ENCODE measurements at places on chromosomes 1 and 21.

GRCh38 chr1:228742281-228742860 is 7.1 kb downstream of the RHOU start:
- no peak for DNase-seq

GRCh38 chr1:231983588-231984193 is 357.1 kb downstream of the DISC1 start:
- no peak for DNase-seq

- no peak for DNase-seq
These were observed 57.9 kb upstream of the CR2 start for GRCh38 chr1:207396168-207396746.

- DNase-seq, result no peak
These were observed 24.8 kb downstream of the CCSAP start for GRCh38 chr1:229318056-229318455.

- no peak for DNase-seq
These were observed 9.0 kb downstream of the ITPKB start for GRCh38 chr1:226730071-226730470.

DNA sequence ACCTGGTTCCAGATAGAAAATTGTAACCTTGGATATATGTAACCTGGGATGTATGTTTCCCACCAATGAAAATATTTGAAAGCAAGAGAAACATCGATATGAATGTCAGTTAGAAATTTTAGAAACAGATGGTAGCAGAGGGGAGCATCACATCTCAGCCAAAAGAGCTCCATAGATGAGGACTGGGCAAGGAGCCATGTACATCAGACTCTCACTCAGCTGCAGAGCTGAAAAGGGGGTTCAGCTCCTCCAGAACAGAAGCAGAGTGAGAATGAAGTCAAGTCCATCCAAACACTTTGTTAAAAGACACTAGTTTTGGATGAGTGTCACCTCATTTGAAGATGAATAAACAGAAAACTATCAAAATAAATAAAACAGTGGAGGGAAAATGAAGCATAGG is 202.4 kb downstream of the HMCN1 start:
- DNase-seq, result no peak

GRCh38 chr1:151820940-151821339 is 10.7 kb downstream of the RORC start:
- no peak for DNase-seq

GRCh38 chr1:226823643-226824042 is 46.8 kb upstream of the PSEN2 start:
- DNase-seq, result no peak

GRCh38 chr1:156912861-156913808 is 7.3 kb upstream of the LRRC71 start:
- DNase-seq, result no peak

DNA sequence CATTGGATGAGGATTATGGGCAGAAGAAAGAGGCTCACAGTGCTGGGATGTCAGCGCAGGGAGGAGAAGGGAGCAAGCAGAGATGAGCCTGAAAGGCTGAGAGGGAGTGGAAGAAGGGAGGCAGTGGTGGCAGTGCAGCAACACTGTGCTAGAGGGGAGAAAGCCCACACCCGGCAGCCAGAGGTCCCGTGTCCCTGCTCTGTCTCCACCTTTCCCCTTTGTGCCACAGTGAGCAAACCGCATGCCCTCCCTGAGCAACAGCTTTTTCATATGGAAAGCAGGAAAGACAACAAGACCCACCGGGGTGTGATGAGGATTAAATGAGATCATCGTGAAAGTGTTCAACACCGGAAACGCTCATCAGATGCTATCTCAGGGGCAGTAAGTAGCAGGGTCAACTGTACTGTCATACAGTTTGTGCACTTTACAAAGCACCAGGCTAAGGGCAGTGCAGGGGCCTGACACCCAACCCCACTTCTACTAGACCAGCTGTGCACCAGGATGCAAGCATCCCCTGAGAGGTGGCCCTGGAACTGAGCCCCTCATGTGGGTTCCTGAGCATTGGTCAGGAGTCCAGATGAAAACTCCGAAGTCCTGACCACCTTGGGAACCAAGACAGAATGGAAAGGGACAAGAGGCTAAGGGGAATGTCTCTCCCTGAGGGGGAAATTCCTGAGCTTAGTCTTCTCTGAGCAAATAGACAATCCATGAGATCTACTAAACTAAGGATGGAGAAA is 9.1 kb downstream of the NHLH1 start:
- no peak for DNase-seq

DNA sequence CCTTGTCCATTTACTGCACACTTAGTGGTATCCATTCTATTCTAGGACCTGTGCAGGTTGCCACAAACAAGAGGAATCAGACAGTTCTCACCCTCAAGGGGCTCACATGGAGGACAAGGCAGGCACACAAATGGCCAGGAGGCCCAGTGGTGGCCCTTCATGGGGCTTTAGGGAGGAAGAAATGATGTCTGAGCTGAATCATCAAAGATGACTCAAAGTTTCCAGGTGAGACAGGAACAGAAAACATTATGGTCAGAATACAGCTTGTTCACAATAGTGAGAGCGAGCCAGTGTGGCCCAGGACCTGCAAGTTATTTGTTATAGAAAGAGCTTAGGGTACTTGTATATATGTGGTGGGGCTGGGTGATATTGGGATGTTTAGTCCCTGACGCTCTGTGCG is 26.4 kb downstream of the SHISAL2A start:
- no peak for DNase-seq

DNA sequence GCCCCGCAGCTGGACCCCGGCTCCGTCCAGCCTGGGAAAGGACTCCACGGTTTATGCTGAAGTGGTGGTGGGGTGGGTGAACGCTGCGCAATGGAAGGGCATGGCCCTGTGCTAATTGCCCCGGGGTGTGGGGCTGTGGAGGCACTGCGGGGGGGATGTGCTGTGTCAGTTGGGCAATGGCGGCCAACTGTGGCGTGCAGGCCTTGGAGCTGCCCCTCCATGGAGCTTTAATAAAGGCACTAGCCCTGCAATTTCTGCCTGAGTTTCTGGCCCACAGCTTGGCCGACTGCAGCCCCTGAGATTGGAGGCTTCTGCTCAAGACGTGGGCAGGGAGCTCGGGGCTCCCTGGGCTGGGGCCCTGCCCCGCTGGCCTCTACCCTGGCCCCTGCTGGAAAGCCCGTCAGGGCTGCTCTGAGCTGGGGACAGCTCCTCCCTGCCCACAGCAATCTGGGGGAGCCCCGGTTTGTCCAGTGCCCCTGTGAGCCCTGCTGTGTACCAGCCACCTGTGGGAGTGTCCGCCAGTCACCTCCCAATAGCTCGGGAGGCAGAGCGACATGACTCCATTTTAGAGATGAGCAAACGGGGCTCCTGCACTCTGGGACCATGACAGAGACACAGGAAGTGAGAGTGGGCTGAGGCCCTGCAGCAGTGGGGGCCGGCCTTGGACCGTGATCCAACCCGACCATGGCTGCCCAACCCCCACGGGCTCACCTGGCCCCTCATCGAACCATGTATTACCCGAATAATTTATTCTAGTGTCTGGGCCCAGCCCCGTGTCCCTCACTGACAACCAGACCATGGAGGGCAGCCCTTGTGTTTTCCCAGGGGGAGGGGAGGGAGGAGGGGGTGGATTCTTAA is 8.7 kb upstream of the TNFRSF14 start:
- no peak for DNase-seq

GRCh38 chr1:983798-984475 is 2.0 kb upstream of the PERM1 start:
- DNase-seq, result no peak

- DNase-seq, result no peak
These were observed 64.0 kb upstream of the ZNF281 start for GRCh38 chr1:200473698-200474371.

- DNase-seq, result no peak
These were observed 12.6 kb downstream of the TINAGL1 start for GRCh38 chr1:31588751-31589515.

GRCh38 chr1:65429806-65430205 is 9.3 kb downstream of the LEPR start:
- DNase-seq, result no peak

DNA sequence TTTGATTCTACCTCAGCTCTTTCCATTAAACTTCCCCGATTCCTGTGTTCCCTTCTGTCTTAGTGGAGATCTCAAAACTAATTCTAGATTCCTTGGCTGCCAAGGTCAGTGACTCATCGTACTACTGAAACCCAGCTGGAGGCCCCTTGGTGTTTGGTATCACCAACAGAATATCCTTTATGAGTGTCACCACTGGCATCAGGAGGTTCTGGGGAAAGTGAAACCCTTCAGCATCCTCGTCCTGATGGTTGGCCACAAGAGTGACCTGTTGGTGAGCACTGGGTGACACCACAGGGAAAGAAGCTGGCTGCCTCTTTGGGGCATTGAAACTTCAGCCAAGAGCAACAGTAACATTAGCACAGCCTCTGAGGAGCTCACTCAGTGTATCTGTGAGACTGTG is 9.6 kb downstream of the RAB42 start:
- no peak for DNase-seq

- DNase-seq, result no peak
These were observed at the start of gene NMNAT2 for GRCh38 chr1:183417772-183418491. NMNAT2 (minus strand) TSS chr1:183418380; CDS start chr1:183418267, 113 bp downstream.

DNA sequence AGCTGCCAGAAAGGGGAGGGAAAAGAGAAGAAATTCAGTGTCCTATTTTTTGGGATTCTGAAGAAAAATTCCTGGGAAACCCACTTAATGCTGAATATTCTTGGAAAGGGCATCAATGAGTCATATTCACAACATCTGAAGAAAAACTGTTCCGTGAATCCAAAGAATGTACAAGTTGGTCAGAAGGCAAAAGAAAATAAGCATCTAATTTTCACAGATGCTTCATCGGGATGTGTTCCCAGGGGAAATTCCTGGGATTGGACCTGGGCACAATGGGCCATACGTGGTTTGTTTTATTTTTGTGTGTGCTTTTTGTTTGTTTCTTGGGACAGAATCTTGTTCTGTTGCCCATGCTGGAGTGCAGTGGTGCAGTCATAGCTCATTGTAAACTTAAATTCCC is 112.2 kb downstream of the MAP3K21 start:
- DNase-seq, result no peak

GRCh38 chr1:93753791-93754763 is 72.4 kb upstream of the BCAR3 start:
- no peak for DNase-seq

DNA sequence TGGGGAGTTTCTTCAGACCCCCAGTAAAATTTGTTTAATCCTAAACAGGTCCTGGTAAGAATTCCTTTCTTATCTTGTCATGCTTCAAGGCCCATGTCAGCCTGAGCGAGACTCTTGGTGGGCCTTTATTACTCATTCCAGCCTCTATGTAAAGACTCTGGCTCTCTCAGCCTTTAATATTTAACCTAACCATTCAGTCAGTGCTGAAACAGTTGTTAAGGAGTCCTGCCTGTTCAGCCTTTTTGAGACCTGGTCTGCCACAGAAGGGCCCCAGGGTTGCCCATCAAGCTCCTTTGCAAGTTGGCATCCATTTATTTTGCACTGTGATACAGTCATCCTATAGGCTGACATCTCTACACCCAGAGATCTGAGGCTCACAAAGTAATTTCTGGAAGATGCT is 107.7 kb upstream of the VANGL1 start:
- no peak for DNase-seq

- no peak for DNase-seq
These were observed 18.9 kb upstream of the SCAF4 start for GRCh38 chr21:31750843-31751242.

DNA sequence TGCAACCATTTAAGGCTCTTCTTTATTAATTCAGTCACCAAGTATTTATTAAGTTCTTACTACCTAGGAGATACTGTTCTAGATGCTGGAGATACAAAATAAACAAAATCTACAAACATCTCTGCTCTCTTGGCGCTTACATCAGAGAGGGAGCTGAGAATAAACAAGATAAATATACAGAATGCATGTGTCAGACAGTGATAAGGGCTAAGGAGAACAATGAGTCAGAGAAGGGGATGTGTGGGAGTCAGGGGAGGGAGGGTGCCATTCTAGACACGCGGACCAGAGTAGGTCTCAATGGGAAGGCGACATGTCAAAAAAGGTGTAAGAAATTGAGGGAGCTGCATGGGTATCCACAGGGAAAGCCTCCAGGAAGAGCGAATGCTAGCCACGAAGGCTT is 393.2 kb downstream of the RWDD3 start:
- DNase-seq, result no peak

GRCh38 chr21:43361493-43362296 is 65.2 kb downstream of the SIK1 start:
- DNase-seq, result no peak

DNA sequence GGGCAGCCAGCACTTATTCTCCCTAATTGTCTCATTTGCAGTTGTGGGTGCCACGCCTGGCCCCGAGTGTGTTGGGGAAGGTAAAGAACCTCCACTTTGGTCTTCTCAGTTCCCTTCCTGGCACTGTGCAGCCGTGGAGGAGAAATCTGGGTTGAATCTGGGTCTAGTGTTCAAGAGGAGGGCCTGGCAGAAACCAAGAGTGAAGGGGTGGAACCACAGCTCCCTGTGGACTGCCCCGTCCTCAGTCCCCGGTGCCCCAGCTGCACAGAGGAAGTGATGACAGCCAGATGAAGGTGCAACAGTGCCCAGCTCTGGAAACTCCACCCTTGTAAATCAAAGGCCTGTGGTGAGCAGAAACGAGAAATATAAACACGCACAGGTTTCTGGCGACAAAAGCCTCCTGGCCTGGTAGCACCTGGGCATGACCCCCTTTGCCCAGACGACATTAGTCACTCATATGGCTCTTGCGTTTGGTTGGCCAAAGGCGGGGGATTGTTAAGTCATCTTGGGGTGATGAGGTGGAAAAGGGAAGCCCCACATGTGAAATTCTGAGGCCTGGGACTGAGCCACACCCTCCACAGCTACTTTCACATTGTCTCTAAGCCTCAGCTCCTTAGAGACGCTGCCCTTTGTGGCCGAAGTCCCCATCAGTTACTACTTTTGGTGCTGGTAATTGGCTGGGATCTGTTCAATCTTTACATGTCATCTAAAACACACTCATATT is 4.2 kb upstream of the ECE1 start:
- no peak for DNase-seq

DNA sequence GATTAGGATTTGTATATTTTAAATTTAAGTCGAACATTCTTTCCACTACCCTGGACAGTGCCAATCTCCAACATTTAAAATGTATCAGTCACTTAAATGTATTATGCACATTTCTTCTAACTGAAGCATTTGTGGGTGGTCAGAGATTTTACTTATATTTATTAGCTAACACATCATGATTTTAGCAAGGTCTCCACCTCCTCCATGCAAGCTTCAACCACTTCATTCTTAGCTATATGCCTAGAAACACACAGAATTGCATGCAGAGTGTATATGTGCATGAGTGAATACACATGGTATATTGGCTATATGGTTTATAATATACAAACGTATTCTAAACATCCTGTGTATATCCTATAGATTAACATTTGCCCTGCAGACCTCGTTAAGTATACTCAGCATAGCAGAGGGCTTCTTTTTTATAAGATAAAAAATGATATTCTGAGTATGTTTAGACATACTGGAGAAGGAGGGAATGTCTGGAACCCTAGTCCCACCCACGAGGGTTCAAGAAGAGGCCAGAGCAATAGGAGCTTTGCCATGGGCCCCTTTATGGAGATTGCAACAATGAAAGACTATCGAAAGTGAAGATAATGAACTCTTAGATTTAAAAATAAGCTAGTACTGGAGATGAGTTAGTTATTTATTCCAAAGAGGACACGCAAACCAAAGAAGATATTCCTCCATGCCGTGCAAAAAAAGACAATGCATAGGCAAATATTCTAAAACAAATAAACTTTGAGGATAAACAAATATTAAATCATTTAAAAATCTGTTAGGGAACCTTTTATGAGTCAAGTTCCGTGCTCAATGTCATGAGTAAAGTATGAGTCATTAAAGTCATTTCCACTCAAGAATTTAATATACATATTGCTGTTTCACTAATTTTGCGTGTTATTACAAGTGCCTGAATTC is 480.4 kb downstream of the SIPA1L2 start:
- no peak for DNase-seq

- DNase-seq, result no peak
These were observed at the start of gene ADGRL4 for GRCh38 chr1:79006564-79006963. ADGRL4 (minus strand) TSS chr1:79006730; CDS start chr1:79006654, 76 bp downstream.
